Thoracic aorta (tissue), 2 donors: ENCODE measurements at places on chromosomes 4 and X. TPM values are rescaled to one million over a fixed set of nuclear protein-coding genes. Genes with fewer than 3 reads are reported as not detected.

DNA sequence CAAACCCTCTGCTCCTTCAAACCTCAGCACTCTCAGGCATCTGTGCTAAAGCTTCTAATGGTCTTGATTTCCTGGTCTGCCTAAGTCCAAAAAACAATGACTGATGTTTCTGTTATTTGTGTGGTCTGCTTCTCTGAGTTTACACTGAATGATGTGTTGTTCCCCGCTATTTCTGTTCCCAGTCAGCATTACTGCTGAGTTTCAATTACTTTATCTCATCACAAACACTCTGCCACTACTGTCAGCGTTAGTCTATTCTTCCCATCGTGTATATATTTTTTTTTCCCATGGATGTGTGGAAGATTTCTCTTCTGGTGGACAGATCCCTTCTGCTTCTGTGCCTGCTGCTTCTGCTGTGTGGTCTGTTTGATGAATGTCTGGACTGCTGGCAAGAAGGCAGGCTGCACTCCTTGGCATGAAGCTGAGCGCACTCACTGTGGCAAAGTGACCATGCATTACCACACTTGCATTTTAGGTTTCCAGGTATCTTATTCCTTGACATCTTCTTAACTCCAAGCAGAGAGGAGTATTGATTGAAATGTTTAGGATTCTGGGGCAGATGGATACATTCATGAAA, 106.9 kb upstream of the PAQR3 start:
- no peak overlapping the region for H3K4me3 ChIP-seq
- no peaks in the 10 kb centered on the region for H3K27me3 ChIP-seq
- no peak for DNase-seq
- H3K27ac ChIP-seq = no peak overlapping the region

- no peaks in the 10 kb centered on the region for H3K27me3 ChIP-seq
- peak within 1 kb of the TSS; percentile 83 for H3K27ac ChIP-seq
- DNase-seq = no peak
- peaks cover 7% of the 10 kb centered on the region for H3K4me1 ChIP-seq
These were observed at the start of gene GUCY1A1 for GRCh38 chr4:155666344-155667221. Gene GUCY1A1 (plus strand): TSS chr4:155666848. CDS start chr4:155696868, 30,020 bp downstream.

The MAB21L2 gene
- total RNA-seq = not detected

GRCh38 chr4:23163647-23164436, 471.1 kb downstream of the GBA3 start:
- DNase-seq = no peak
- H3K27me3 ChIP-seq = no peaks in the 10 kb centered on the region
- no peak overlapping the region for H3K27ac ChIP-seq
- H3K36me3 ChIP-seq = no peaks in the 10 kb centered on the region
- no peak overlapping the region for H3K4me3 ChIP-seq

DNA sequence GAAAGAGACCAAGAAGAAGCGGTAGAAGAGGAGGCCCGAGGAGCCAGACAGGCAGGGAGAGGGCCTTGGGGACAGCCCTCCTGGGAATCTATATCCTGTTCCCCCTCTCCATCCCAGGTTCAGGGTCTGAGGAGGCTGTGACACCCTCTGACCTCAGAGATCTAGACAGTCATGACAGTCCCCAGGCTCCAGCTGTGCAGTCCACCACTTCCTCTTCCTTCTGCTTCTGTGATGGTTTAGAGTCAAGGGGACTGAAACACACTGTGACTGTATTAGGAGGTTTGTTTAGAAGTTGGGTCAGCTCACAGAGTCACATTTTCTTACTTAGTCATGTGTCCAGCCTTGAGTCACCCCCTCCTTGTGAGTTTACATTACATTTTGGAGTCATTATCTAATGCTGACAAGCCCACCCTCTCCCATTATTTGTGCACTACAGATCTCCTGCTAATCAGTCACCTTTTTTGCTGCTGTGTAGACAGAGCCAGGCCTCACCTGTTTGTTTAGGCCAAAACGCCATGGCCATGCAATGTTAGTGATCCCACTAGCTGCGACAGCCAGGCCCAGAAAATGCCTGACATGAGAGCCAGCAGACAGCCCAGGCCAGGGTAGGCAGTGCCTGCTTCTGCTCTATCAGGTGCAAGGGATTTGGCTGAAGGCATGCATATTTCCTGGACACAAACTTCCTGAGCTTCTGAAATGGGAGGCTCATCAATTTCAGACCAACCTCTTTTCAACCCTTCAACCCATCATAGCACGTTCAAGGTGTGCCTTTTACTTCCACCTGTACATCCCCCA, 26.0 kb downstream of the MANBA start:
- H3K27me3 ChIP-seq = no peaks in the 10 kb centered on the region
- H3K4me3 ChIP-seq = no peak overlapping the region
- H3K27ac ChIP-seq = no peak overlapping the region
- no peaks in the 10 kb centered on the region for H3K36me3 ChIP-seq

The RHOXF1 gene
- total RNA-seq = not detected

- no peaks in the 10 kb centered on the region for H3K4me1 ChIP-seq
- no peaks in the 10 kb centered on the region for H3K27me3 ChIP-seq
- H3K36me3 ChIP-seq = no peaks in the 10 kb centered on the region
- no peak for DNase-seq
These were observed 247.9 kb downstream of the ADAM29 start for GRCh38 chr4:175166020-175166419.

GRCh38 chr4:186657764-186658163, 65.9 kb downstream of the FAT1 start:
- no peaks in the 10 kb centered on the region for H3K36me3 ChIP-seq
- H3K27ac ChIP-seq = no peak overlapping the region
- DNase-seq = no peak
- H3K4me1 ChIP-seq = peaks cover 8% of the 10 kb centered on the region
- H3K4me3 ChIP-seq = no peak overlapping the region

DNA sequence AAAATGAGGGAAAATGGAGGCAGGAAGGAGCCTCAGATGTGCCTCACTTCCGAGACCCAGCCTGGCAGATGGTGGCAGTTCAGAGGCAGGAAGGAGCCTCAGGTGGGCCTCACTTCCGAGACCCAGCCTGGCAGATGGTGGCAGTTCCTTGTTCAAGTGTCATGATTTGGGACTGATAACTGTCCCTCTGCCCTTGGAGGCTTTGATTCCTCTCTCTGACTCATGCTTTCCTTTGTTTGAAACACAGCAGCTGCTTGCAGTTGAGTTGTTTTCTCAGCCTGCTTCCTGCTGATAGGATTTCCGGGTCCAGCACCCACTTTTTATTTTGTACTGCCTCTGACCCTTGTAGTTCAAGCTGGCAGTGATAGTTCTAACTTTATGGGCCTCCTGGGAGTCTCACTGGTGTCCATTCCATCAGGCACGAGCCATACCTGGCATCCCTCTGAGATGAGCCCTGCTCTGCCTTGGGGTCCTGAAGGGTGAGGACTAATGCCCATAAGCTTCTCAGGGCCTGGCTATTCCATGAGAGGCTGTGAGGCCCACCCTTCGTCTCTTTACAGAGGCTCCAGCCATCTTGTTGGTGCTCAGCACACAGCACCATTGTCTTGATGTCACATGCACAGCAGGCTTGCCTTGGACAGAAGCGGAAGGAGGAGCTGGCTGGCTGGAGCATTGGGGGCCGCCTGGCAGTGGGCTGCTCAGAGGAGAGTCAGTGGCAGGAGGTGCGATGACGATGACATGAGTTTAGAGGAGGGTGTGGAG, 13.0 kb downstream of the RGS12 start:
- DNase-seq = no peak
- H3K4me1 ChIP-seq = no peaks in the 10 kb centered on the region
- no peak overlapping the region for H3K4me3 ChIP-seq
- H3K27me3 ChIP-seq = no peaks in the 10 kb centered on the region
- no peak overlapping the region for H3K27ac ChIP-seq
- no peaks in the 10 kb centered on the region for H3K36me3 ChIP-seq

- no peaks in the 10 kb centered on the region for H3K36me3 ChIP-seq
- peaks cover 40% of the 10 kb centered on the region for H3K4me1 ChIP-seq
- H3K27ac ChIP-seq = peak overlapping the region; percentile 9
- no peak for DNase-seq
- H3K27me3 ChIP-seq = no peaks in the 10 kb centered on the region
- H3K4me3 ChIP-seq = peak overlapping the region; percentile 8
These were observed 306.1 kb upstream of the TAPT1 start for GRCh38 chr4:16532240-16532970.

- no peak overlapping the region for H3K27ac ChIP-seq
- no peaks in the 10 kb centered on the region for H3K4me1 ChIP-seq
- H3K4me3 ChIP-seq = no peak overlapping the region
- DNase-seq = no peak
- H3K36me3 ChIP-seq = no peaks in the 10 kb centered on the region
These were observed 481.4 kb downstream of the FAT4 start for GRCh38 chr4:125796138-125796537.

GRCh38 chr4:179415037-179415846, 1973.0 kb upstream of the AGA start:
- H3K4me1 ChIP-seq = no peaks in the 10 kb centered on the region
- H3K4me3 ChIP-seq = no peak overlapping the region
- no peak overlapping the region for H3K27ac ChIP-seq
- H3K36me3 ChIP-seq = no peaks in the 10 kb centered on the region

DNA sequence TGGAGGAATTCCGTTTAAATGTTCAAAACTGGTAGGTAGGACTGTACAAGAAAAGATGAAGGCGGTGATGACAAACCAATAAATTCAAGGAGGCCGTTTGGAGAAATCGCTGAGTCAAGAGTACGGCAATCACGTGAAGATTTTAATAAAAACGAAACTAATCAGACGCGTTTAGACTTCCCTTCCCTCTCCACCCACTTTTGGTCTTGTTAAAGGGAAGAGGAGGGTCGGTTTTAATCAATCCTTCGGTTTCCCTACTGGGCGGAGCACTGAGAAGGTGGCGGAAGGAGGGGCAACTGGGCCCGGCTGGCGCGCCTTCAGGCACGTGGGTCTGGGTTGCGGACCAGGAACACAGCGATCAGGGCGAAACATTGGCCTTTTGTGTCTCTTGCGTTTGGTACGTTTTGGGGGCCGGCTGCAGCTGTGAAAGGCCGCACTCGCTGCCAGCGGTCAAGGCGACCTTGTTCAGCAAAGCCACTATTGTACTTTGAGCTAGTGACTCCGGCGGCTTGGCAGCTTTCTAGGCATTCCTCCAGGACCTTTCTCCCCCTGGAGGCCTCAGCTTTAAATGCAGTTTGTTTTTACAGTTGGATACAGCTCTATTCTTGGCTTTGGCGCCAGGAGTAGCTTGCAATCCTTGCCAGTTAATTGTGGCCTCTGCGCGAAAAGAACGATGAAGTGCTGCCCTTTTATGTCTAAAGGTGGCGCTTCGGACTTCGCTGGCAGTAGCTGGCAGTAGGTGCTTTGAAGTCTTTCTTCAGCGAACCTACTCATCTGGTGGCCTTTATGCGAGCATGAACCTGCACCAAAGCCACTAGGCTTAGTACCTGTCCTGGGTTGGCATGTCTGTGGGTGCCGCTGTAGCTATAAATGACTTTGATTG, 16.8 kb upstream of the LAMP2 start:
- peak overlapping the region; percentile 77 for H3K4me3 ChIP-seq
- H3K36me3 ChIP-seq = no peaks in the 10 kb centered on the region
- H3K4me1 ChIP-seq = no peaks in the 10 kb centered on the region
- H3K27ac ChIP-seq = peak overlapping the region; percentile 85
- H3K27me3 ChIP-seq = no peaks in the 10 kb centered on the region
- peak; percentile 19 for DNase-seq

The C4orf50 gene
- 0.14 TPM for total RNA-seq

DNA sequence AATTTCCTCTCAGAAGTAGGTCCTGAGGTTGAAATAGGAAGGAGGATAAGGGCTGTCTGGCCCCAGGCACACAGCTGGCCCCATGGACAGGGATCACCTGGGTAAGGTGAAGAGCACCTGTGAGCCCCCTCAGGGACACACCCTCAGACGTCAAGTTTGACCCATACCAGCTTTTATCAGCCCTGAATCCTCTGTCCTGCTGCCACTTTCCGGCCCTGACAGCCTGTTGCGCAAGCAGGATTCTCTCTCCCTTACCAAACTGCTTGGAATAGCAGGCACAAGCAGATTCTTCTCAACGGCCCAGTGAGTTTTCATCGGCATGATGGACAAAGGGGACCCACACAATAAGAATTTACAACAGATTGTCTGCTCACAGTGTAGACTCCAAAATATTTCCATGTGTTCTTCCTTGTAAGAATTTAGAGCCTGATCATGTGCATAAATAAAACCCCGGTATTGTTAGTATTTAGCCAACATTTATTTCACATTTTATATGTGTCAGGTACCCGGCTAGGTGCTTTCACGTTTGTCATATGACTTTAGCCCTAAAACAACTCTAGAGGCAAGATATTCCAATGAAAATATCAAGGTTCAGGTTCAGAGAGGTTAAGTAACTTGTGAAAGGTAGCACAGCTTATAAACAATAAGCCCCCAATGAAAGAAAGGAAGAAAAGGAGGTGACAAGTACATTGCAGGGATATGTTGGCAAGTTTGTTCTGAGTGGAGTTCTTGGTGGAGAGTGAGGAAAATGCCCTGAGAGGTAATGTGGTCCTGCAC, 107.2 kb upstream of the KIT start:
- H3K4me3 ChIP-seq = no peak overlapping the region
- H3K36me3 ChIP-seq = no peaks in the 10 kb centered on the region
- no peak for DNase-seq
- H3K27ac ChIP-seq = no peak overlapping the region
- peaks cover 16% of the 10 kb centered on the region for H3K4me1 ChIP-seq

The SLITRK2 gene
- 0.14 TPM for total RNA-seq

The TMEM175 gene
- total RNA-seq = 26.5 TPM

- H3K27me3 ChIP-seq = no peaks in the 10 kb centered on the region
- no peak overlapping the region for H3K4me3 ChIP-seq
These were observed 52.2 kb downstream of the AMMECR1 start for GRCh38 chrX:110265661-110266060.

GRCh38 chrX:9576059-9576458, 111.2 kb downstream of the TBL1X start:
- no peak overlapping the region for H3K27ac ChIP-seq
- no peak for DNase-seq

DNA sequence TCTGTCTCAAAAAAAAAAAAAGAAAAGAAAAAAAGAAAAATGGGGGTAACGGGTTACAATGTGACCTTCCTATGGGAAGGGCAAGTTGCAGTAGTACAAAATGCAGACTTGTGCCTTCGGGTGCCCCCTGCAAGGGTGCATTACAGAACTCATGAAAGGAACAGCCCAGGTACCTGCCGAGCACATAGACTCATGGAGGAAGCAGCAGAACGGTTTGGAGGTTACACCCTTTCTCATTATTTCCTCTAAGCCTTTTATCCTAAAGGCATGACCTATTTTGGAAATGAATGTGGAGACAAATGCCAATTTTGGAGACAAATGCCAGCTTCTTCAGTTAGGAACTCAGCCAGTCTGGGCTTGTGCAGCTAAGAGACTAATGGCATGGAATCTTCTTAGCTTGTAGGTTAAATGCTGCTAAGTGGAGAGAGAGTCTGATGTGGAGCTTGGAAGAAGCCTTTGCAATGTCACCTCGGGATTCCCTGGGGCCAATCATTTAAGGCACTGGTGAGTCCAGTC, 44.1 kb upstream of the PRKX start:
- no peaks in the 10 kb centered on the region for H3K27me3 ChIP-seq
- no peaks in the 10 kb centered on the region for H3K4me1 ChIP-seq
- no peak for DNase-seq
- H3K4me3 ChIP-seq = no peak overlapping the region
- no peak overlapping the region for H3K27ac ChIP-seq

- DNase-seq = no peak
- no peaks in the 10 kb centered on the region for H3K27me3 ChIP-seq
- no peaks in the 10 kb centered on the region for H3K4me1 ChIP-seq
- H3K27ac ChIP-seq = no peak overlapping the region
These were observed 40.8 kb upstream of the LEF1 start for GRCh38 chr4:108209489-108209888.

GRCh38 chr4:122824616-122825015, 2.0 kb upstream of the FGF2 start:
- no peak overlapping the region for H3K4me3 ChIP-seq
- no peaks in the 10 kb centered on the region for H3K36me3 ChIP-seq
- DNase-seq = no peak
- no peaks in the 10 kb centered on the region for H3K27me3 ChIP-seq
- H3K27ac ChIP-seq = no peak overlapping the region

The VCX3B gene
- not detected for total RNA-seq

The F8 gene
- total RNA-seq = 18.1 TPM

The GPR119 gene
- not detected for total RNA-seq

The MAGED4 gene
- 0.63 TPM for total RNA-seq
